GM19239 (cell line): ENCODE measurements at places on chromosomes 7 and 10.

GRCh38 chr7:142553216-142553615 is 196.1 kb upstream of the PRSS1 start:
- DNase-seq = no peak

DNA sequence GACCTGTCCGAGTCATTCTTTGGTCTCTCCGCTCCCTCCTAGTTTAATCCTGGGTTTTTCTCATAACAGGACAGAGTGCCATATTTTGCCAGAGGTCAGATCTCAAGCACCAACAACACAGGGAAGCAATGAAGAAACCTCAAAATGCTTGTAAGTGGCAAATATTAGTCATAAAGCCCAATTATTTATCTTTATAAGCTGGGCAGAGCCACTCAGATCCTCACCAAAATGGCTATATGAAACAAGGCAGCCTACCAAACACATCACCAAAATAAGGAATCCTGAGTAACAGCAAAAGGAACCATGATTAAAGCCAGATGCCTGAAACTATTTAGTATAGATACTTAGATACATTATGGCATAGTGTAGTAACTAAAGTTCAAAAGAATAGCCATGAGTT is 4.7 kb downstream of the ECD start:
- DNase-seq = no peak

DNA sequence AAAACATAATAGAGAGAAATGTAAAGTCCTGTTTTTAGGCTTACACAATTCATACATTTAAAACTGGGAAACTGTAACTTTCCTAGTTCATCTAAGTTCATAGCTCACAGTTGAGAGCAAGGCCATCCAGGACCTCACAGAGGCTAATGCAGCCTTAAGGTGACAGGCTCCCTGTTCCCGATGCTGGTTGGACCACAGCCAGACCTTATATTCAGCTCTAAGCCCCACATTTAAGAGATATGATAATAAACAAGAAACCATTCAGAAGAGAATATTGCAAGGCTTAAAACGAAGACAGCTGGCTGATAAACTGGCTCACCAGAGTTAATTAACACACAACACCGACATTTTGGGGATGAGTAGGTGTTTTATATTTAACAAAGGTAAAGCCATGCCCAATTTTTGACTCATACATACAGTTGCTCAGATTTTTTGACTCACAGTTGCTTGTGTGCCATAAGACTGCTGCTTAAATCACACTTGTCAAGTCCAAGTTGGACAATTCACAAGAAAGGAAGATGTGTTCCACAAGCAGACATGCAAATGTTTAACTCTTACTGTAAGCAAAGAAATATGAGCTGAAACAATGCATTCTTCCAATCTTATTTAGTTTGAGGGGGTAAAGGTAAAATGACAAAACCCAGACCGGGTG is 41.1 kb upstream of the TMEM213 start:
- DNase-seq = no peak

- no peak for DNase-seq
These were observed 976.0 kb downstream of the DNAJB9 start for GRCh38 chr7:109545686-109546085.

- no peak for DNase-seq
These were observed 3.5 kb upstream of the MGAM start for GRCh38 chr7:141992156-141992555.

- no peak for DNase-seq
These were observed 119.9 kb downstream of the FANK1 start for GRCh38 chr10:126016156-126016805.

GRCh38 chr10:96292971-96293920 is 11.0 kb upstream of the DNTT start:
- no peak for DNase-seq

DNA sequence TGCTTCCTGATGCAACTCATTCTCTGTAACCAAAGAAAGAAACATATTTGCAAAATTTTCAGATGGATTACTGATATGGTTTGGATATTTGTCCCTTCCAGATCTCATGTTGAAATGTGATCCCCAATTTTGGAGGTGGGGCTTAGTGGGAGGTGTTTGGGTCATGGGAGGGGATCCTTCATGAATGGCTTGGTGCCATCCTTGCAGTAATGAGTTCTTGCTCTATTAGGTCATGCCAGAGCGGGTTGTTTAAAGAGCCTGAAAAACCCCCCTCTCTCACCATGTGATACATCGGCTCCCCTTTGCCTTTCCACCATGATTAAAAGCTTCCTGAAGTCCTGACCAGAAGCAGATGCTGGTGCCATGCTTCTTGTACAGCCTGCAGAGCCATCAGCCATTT is 43.8 kb upstream of the PRKG1 start:
- DNase-seq = no peak

- no peak for DNase-seq
These were observed 30.4 kb upstream of the PPP2R2D start for GRCh38 chr10:131870411-131870810.

DNA sequence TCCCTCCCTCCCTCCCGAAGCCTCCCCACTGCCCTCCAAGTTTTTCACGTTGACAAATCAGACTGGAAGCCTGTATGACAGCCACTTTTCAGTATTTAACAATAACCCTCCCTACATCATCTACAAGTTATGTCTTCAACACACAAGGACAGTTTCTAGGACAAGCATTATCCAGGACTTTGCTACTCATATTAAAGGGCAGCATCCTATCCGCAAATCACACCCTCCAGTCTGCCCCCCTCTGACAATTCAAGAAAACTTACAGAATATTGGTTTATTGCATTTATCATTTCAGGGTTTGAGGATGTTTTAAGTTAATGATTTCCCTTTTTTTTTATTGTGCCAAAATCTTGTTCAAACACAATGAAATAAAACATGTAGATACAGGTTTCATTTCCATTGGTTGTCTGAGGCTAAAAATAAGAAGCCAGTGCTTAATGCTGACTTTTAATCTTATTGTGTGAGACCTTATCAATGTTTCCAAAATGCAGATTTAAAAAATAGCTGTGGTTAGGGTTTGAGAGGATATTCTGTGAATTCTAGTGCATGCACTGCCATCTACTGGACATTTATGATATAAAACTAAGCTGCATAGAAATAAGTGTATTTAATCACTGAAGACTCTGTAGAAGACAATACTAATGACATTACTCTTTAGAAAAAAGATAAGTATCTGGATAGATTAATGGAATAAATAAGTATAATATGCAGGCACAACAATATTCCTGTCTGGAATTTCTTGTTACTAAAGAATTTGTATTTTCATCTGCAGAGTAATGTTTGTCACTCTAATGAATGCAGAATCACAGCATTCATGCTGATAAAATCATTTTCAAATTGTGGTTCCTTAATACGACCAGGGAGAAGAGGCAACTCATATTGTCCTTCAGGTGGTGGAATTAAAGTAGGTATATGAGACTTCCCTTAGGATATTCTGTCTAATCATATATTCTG is 64.1 kb downstream of the CAV1 start:
- no peak for DNase-seq

DNA sequence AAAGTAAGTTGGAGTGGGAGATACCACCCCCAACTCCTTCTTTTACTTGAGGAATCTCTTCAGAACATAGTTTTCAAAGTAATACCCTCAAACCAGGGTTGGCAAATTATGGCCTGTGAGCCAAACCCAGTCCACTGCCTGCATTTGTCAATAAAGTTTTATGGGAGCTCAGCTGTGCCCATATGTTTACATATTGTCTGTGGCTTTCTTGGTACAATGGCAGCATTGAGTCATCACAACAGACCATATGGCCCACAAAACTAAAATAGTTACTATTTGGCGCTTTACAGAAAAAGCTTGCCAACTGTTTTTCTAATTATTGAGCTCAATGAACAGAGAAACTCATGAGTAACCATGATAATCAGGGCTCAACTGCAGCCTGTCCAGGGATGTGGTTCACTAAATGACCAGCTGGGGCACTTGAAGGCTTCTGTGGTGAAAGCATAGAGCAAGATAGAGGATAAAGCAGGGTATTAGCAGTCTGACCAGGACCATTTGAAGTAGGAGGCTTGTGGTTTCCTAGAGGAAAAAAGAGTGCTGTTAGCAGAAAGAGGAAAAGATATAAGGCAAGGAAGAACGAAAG is 196.0 kb upstream of the GRB10 start:
- no peak for DNase-seq

GRCh38 chr10:28897617-28898464 is 220.5 kb downstream of the BAMBI start:
- DNase-seq = no peak
